ENCODE measurements at places on chromosomes 11 and 22.

GRCh38 chr11:67632175-67632981, 2.6 kb upstream of the NUDT8 start:
- DNase-seq = no peak

- DNase-seq = no peak
Measured at GRCh38 chr11:70867281-70868047, 384.9 kb downstream of the SHANK2 start.

DNA sequence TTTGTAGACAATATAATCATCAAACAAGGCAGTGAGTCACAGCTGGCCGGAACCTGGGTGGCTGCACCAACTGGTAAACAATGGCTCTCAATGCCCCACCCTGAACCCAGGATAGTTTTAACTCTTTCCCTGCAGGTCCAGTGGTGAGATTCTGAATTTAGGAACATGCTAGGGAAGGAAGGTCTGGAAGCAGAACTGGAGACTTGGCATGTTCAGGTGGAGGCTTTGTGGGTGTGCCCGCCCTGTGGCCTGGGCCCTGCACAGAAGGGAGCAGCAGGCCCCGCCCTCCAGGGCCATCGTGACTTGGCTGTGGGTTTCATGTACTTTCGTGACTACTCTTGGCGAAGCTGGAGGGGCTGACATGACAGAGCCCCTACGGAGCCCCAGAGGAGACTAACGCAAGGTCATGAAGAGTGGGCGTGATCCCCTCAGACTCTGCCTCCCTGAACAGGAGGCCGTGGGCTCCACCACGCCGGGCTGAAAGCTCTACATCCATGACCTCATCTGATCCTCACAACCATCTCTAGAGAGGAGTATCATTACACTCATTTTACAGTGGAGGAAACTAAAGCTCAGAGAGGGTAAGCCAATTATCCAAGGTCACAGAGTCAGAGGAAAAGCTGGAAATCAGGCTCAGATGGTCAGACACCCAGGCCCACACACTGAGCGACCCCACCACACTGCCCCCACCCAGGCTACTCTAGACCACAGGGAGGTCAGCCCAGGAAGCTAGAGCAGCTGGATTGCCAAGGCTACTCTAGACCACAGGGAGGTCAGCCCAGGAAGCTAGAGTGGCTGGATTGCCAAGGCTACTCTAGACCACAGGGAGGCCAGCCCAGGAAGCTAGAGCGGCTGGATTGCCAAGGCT, 27.3 kb downstream of the MAFF start:
- DNase-seq = no peak

DNA sequence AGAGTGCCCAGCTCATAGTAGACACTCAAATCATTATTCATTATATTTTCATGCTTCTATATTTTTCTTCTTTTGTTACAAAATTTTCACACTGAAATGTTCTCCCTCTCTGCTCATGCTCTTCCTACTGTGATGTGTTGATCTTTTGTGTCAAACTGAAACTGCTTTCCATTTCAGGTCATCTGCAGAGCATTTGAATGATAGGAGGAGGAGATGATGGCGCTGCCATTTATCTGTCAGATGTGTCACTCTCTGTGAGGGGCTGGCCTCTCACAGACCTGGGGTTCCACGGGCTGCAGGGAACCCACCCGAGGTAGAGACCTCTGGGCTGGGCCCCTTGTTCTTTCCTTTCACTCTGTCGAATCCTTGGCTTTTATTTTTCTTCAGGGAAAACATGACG, 41.1 kb downstream of the OR10A6 start:
- DNase-seq = no peak

DNA sequence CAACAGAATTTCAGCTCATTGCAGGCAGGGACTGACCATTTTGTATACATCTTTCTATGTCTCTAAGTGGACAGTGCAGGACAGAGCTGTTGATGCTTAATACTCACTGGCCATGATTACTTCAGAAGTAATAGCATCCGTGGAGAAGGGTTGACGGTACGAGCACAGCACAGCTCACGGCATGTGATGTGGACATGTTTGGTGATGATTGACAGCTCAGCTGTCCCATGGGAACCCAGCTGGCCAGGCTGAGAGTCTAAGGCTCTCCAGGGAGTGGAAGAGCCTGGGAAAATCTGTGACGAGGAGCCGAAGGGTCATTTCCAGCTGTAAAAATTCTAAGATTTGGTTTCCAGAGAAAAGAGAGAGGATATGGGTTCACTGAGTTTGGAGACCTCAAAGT, 198.2 kb downstream of the SNX19 start:
- no peak for DNase-seq
